Lung (tissue), 17 donors: ENCODE measurements at places on chromosomes 2 and 18.

- no peak for DNase-seq
- H3K27me3 ChIP-seq: no peaks in the 10 kb centered on the region
- no peaks in the 10 kb centered on the region for H3K4me1 ChIP-seq
- H3K36me3 ChIP-seq: peaks cover 42% of the 10 kb centered on the region
These were observed 6.8 kb downstream of the MAT2A start for GRCh38 chr2:85545780-85546240.

DNA sequence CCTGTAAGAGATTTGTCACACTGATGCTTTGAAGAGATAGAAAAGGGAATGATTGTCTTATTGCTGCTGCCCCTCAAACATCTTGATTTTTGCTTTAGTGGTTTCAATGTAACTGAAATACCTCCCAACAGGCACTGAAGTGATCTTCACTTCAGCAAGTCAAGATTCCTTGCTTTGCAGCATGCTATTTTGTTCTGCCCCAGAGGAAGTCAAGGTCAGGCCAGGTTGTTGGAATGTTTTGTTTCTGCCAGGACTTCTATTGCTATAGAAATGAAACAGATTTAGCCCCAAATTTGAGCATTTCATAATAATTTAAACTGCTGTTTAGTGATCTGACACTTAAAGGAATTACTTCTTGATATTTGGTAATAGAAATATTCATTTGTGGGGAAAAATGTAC lies 277.6 kb downstream of the ZNF804A start:
- H3K27me3 ChIP-seq: no peaks in the 10 kb centered on the region
- H3K27ac ChIP-seq: no peak overlapping the region
- no peaks in the 10 kb centered on the region for H3K4me1 ChIP-seq
- H3K4me3 ChIP-seq: no peak overlapping the region

DNA sequence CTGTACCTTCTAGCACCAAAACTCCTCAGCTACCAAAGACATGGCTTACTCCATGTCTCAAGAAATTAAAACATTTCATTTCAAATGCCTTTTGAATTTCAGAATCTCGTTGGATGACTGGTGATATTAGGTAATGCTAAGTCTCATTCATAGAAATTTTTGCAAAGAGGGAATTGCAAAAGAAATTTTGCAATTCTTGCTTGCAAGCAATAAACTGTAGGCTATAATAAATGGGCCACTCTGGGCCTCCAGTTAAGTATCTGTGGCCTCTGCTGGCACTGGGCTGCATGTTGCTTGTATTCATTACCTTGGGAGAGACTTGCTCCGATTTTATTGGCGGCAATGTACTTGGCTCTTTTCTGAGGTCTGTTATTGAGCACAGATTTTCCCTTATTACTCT lies 2.8 kb upstream of the LCLAT1 start:
- H3K27ac ChIP-seq: no peak overlapping the region
- no peaks in the 10 kb centered on the region for H3K36me3 ChIP-seq
- no peaks in the 10 kb centered on the region for H3K27me3 ChIP-seq
- H3K4me3 ChIP-seq: no peak overlapping the region

DNA sequence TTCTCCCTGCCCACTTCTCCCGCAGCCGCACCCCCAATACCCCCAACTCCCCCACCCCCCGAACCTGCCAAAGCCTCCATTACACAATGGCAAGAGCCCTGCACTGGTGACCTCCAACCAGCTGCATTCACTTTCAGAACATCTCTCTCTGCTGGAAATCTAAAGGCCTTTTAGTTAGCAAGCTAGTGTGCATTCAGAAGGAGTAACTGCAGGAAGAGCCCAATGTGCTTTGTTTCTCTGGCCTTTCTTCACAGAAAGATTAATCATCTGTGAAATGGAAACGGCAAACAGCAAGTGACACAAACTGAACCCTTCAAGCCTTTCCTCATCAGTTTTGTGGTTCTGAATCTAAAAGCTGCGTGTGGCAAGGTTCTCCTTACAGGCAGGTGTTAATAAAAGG lies 124.2 kb downstream of the OLA1 start:
- no peak overlapping the region for H3K4me3 ChIP-seq
- no peaks in the 10 kb centered on the region for H3K27me3 ChIP-seq
- peak; percentile 3 for DNase-seq
- no peaks in the 10 kb centered on the region for H3K36me3 ChIP-seq
- H3K27ac ChIP-seq: no peak overlapping the region
- no peaks in the 10 kb centered on the region for H3K4me1 ChIP-seq

DNA sequence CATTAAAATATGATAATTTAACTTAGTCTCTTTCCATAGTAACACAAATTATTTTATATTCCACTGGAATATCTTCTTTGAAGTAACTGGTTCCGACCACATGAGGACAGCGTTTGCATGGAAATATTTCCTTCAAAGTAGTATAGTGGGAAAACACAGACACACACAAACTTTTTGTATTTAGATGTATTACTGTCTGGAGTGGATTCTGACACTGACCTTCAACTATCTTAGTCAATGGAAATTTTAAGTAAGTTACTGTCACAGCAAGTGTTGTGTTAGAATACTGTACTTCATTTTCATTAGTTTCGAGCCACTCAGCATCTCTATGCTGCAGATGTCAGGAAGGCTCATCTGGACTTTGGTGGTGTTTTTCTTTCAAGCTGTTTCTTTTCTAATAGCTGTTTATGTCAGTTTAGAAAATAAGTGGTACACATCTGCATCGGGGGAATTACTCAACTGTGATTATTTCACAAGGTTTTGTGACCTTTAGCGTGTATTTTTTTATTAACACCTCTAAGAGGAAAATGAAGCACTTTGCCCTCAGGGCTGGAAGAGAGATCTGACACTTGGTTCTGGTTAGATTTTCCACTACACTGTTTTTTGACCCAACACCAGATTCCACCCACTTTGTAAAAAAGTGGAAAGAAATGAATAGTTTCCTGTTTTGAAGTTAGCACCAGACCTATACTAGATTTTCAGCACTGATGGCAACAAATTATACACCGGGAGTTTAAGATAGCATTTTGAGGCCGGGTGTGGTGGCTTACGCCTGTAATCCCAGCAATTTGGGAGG lies 18.9 kb upstream of the THOC1 start:
- no peak for DNase-seq
- no peaks in the 10 kb centered on the region for H3K4me1 ChIP-seq
- no peak overlapping the region for H3K27ac ChIP-seq

GRCh38 chr2:235007664-235008457 lies 56.0 kb downstream of the SH3BP4 start:
- H3K36me3 ChIP-seq: no peaks in the 10 kb centered on the region
- H3K4me3 ChIP-seq: no peak overlapping the region
- no peaks in the 10 kb centered on the region for H3K27me3 ChIP-seq
- no peak for DNase-seq
- peak overlapping the region; percentile 28 for H3K27ac ChIP-seq

DNA sequence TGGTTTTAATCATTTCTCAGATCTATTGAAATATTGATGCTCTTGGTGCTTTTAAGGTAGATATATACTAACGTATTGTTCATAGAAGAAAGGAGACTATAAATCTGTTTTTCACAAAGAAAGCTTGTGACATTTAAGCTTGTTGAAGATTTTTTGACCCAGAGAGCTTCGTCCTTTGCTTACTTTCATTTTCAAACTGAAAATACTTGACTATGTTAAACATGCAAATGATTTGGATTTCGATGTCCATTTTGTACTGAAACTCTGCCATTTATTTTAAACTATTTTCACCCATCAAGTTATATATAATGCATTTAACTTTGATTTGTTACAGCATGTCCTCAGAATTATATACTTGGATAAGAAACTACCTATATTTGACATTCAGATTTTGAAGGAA lies 85.2 kb downstream of the SLC4A10 start:
- H3K4me3 ChIP-seq: no peak overlapping the region
- no peaks in the 10 kb centered on the region for H3K27me3 ChIP-seq
- H3K4me1 ChIP-seq: no peaks in the 10 kb centered on the region
- H3K27ac ChIP-seq: no peak overlapping the region
- H3K36me3 ChIP-seq: no peaks in the 10 kb centered on the region

DNA sequence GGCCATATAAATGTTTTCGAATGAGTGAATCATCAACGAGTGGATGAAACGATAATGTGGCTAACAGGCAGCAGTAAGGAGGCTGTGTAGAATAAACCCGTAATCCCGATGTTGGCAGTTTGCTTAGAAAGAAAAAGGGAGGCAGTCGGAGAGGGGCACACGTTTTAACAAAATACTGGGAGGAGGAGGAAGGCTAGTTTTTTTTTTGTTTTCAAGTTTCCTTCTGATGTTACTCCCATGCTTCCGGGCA lies 476 bp upstream of the MSH2 start:
- no peaks in the 10 kb centered on the region for H3K27me3 ChIP-seq
- H3K36me3 ChIP-seq: peaks cover 5% of the 10 kb centered on the region
- H3K4me3 ChIP-seq: peak overlapping the region; percentile 71
- DNase-seq: no peak

- no peaks in the 10 kb centered on the region for H3K27me3 ChIP-seq
- no peak for DNase-seq
- H3K36me3 ChIP-seq: peaks cover 2% of the 10 kb centered on the region
- H3K4me1 ChIP-seq: peaks cover 9% of the 10 kb centered on the region
- H3K4me3 ChIP-seq: no peak overlapping the region
These were observed 90.5 kb downstream of the TMEM185B start for GRCh38 chr2:120132691-120133090.

- no peak overlapping the region for H3K4me3 ChIP-seq
- H3K27ac ChIP-seq: no peak overlapping the region
- H3K4me1 ChIP-seq: no peaks in the 10 kb centered on the region
- H3K36me3 ChIP-seq: no peaks in the 10 kb centered on the region
These were observed 23.1 kb upstream of the KLF7 start for GRCh38 chr2:207188626-207189419.

- H3K27ac ChIP-seq: no peak overlapping the region
- no peaks in the 10 kb centered on the region for H3K4me1 ChIP-seq
- H3K4me3 ChIP-seq: no peak overlapping the region
- H3K36me3 ChIP-seq: no peaks in the 10 kb centered on the region
These were observed 31.7 kb upstream of the UBXN4 start for GRCh38 chr2:135709992-135710391.
